NCI-H510A treated with DMSO at 0.1 percent for 48 hours (cell line): ENCODE measurements at places on chromosomes 13 and 19.
A peak's percentile ranks its signal among the peaks of the same experiment; 100 is the strongest.

DNA sequence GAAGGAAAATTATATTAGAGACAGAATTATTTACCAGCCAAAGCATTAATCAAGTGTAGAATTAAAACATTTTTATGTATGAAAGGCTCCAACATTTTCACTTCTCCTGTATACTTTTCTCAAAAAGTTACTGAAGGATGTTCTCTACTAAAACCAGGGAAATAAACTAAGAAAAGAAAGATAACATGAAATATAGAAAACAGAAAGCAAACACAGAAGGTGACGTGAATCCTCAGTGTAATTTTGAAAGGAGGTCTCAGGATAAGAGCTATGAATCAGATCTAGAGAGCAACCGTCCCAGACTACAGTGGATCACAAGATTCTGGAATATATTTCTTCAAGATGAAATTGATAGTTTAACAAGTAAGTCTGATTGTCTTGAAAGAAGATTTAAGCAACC, 144.5 kb downstream of the CYSLTR2 start:
- DNase-seq = no peak

DNA sequence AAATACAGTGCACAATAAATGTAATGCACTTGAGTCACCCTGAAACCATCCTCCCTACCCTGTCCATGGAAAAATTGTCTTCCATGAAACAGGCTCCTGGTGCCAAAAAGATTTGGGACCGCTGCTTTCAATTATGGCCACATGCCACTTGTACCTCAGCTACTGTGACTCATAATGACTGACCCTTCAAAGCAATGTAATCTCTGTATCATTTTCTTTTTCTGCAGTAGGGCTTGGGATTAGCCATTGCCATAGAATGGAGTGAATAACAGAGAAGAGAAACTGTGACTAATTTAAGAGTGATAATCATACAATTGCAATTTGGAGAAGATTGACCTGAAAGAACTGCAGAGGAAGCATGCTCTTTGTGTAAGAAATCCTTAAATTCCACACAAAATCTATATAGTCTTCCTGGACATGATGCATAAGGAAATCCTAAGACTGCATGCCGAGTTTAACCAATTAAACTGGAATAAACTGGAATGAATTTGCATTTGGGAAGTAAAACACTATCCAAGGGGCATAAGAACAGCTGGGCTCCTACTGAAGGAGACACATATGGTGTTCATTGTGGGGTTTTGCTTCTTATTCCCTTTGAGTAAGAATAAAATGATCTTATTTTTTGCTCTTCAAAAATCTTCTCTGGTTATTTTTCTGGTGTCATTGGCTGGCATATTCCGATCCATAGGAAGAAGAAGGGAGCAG, 59.5 kb upstream of the SLC7A1 start:
- no peak for DNase-seq

- no peak for DNase-seq
Measured at GRCh38 chr13:21344662-21345176, 114.4 kb downstream of the ZDHHC20 start.

DNA sequence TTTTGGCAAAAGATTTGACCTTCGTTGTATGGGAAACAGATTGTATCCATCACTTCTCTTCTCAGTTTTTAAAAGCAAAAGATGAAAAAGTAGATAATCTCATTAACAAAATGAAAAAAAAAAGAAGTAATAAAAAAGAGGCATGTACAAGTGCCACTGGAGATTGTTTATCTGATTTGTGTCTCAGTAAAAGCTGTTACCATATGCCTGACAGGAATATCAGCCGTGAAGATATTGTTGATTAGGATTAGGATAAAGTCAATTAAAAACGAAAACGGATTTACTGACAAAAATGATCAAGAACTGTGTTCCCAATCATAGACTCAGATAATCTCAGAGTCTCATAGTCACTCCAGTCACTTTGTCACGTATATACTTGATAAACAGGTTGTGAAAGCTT, 842.1 kb upstream of the SLC10A2 start:
- no peak for DNase-seq

- DNase-seq = peak; percentile 84
Measured at GRCh38 chr19:34217952-34218817, 36.2 kb upstream of the GARRE1 start.

DNA sequence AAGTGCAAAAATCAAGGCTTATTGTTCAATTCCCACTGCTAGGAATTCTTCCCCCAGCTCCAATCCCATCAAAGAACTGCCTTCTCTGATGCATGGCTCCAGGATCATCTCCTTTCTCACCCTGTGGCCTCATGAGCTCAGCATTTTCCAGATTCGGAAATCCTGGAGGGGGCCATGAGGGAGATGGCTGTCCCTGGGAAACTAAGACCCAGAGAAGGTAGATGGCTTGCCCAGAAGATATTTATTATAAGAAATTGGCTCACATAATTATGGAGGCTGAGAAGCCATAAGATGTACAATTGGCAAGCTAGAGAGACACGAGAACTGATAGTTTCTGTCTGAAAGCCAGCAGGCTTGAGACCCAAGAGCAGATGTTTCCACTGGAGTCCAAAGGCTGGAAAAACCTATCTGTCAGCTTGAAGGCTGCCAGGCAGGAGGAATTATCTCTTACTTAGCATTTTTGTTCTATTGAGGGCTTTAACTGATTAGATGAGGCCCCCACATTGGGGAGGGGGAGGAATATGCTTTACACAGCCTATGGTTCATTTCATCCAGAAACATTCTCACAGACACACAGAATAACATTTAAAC, 58.6 kb downstream of the GADD45B start:
- DNase-seq = no peak

DNA sequence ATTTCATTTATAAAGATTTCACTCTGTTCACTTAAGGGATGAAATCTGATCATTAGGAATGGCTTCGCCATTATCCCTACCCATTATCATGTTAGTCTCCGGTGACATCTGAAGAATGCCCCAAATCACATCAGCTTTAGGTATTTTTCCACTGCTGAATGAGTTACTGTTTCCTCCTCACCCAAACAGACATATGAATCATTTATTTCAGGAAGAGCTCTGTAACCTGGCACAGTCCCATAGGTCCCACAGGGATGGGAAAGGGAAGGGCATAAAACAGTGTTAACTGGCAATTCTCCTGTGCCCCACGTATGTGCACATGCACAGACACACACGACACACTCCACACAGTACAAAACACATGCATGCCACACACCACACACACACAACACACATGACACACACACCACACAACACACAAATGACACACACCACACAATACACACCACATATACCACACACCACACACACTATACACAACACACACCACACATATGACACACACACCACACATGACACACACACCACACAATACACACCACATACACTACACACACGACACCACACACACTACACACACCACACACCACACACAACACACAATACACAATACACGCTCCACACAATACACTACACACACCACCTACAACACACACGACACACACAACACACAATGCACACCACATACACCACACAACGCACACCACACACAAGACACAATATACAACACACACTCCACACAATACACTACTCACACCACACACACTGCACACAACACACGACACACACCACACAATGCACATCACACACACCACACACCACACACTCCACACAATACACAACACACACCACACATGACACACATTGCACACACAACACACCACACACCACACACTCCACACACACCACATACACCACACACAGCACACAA, 15.4 kb downstream of the TMEM255B start:
- no peak for DNase-seq

DNA sequence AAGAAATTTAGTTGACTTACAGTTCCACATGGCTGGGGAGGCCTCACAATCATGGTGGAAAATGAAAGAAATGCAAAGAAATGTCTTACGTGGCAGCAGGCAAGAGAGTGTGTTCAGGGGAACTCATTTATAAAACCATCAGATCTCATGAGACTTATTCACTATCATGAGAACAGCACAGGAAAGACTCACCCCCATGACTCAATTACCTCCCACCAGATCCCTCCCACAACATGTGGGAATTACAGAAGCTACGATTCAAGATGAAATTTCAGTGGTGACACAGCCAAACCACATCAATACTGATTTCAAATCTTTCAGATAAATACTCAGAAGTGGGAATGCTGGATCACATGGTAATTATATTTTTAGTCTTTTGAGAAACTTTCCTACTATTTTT, 1357.9 kb downstream of the SLITRK5 start:
- DNase-seq = no peak

- DNase-seq = no peak
Measured at GRCh38 chr13:109667807-109668291, 118.5 kb downstream of the IRS2 start.

DNA sequence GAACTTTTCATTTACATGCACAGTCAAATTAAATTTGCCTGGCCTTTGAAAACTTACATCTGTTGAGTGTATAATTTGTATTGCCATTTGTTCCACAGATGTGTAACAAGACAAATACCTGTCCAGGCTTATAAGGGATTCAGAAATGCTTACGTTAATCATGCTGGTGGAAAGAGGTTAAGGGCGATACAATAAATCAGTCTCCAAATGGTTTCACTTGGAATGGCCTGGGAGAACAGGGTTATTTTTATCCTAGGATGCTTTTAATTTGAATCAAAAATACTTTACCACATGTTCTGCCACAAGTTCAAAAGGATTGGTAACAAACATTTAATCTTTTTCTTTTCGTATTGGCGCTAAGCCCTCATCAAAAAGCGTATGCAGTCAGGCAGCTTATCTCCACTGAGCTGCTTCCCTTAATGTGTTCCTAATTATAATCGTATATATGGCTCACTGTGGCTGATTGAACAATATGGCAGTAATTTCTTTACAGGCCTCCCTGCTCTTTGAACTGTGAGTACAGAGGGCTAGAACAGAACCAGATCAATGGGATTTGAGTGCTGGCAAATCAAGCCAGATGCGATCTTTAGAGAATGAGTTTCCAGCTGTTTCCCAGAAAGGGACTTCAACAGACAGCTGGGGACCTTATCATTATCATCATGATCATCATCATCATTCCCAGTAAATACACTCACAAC, 425.7 kb downstream of the SPRY2 start:
- DNase-seq = no peak

GRCh38 chr19:47379381-47379938, 30.3 kb downstream of the DHX34 start:
- DNase-seq = no peak

- no peak for DNase-seq
Measured at GRCh38 chr19:3576696-3577443, 4.1 kb downstream of the HMG20B start.

GRCh38 chr13:100506154-100506553, 82.4 kb downstream of the GGACT start:
- no peak for DNase-seq

DNA sequence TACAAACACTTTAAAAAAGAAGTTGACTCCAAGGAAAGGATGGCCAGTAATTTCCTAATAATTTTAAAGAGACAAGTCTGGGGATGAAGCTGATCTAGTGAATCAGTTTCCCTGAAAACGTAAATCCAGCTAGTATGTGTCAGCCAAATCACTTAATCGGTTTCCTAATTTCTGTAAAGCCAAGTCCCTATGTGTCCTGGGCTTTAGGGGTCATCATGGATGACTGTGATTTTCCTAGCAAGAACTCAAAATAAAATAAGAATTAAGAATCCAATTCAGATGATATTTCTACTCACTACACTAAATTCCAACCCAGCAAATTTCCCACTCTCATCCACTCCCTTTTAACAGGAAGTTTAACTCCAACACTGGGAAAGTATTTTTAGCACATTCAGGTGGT, 35.9 kb downstream of the ELF1 start:
- no peak for DNase-seq

DNA sequence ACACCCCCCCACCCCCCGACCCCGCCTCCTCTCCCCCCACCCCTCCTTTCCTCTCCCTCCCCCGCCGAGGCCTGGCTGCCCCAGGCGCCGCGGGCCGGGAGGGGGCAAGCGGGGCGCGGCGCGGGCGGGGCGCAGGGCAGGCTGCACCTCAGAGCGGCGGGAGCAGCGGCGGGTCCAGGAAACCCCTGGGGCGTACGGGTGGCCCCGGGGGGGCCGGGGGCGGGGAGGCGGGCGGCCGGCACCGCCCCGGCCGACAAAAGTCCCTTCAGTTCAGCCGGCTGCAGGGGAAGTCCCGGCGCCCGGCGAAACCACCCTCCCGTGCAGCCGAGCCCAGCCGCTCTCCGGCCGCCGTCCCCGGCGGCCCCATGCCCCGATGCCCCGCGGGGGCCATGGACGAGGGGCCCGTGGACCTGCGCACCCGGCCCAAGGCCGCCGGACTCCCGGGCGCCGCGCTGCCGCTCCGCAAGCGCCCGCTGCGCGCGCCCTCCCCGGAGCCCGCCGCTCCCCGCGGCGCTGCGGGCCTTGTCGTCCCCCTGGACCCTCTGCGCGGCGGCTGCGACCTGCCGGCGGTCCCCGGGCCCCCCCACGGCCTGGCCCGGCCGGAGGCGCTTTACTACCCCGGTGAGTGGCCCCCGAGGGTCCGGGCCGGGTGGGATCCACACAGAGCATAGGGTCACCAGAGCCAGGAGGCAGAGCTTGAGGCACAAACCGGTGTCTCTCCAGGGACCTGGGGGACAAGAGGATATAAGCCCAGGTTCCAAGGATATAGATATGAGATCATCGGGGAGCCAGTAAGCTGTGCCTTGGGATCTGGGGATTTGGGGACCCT, at the start of gene BCL3:
TSS of gene BCL3 (plus strand) at position 283 of the 829 bp plus-strand sequence. CDS start at position 366, 83 bp downstream.
- peak; percentile 42 for DNase-seq

DNA sequence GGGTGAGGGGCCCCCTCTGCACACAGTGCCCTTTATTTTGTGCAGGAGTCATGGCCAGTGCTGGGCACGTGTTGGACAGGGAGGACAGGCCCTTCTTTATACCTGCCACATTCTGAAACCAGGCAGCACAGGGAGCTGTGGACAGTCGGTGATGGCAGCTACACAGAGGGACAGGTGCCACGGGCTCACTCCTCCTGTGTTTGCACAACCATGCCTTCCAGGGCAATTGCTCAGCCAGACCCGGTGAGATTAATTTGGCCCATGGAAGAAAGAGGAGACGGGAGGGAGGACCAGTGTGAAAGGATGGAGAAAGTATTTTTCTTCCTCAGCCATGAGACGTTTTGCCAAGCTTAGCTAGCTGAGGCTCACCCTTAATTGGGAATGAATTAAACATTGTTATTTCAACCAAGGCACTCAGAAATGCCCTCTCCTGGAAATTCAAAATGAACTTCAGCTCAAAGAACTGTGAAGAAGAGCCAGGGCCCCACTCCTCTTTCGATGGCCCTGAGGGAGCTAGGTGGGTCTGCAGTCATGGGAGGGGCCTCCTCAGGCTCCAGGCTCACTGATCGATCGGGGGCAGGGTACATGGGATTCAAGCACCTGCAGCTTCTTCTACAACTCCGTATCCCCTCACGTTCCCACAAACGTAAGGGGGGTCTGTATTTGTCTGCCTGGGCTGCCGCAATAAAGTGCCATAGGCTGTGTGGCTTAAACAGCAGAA, 41.2 kb downstream of the SHISA2 start:
- peak; percentile 18 for DNase-seq

- peak; percentile 11 for DNase-seq
Measured at GRCh38 chr19:39539165-39539517, 820 bp downstream of the EID2 start.

- no peak for DNase-seq
Measured at GRCh38 chr13:52130641-52131040, 1.8 kb upstream of the NEK5 start.

- DNase-seq = no peak
Measured at GRCh38 chr13:74248477-74248876, 114.3 kb upstream of the KLF12 start.
